ENCODE measurements at places on chromosomes 1 and 21.

DNA sequence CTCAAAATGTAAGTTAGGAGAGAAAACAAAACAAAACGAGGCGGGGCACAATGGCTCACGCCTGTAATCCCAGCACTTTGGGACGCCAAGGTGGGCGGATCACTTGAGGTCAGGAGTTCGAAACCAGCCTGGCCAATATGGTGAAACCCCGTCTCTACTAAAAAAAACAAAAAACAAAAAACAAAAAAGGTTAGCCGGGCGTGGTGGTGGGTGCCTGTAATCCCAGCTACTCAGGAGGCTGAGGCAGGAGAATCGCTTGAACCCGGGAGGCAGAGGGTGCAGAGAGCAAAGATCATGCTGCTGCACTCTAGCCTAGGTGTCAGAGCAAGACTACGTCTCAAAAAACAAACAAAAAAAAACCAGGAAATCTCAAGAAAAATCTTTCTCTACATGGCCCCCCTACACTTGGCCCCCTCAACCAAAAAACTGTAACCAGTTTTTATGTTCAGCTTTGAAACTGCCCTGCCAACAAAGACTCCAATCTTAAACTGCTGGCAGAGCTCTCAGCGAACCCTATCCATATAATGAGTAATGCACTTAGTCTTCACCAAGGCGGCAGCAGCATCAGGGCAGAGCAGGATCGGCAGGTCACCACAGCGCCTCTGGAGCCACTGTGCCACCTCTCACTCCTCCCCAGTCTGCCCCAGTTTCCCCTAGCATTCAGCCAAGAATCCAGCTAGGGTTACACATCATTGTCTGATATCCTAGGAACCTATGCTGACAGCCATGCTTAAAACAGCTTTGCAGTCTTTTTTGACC lies 71.7 kb downstream of the JAK1 start:
- peaks cover 82% of the 10 kb centered on the region for H3K4me1 ChIP-seq
- no peak for DNase-seq
- H3K27me3 ChIP-seq: no peaks in the 10 kb centered on the region
- no peak overlapping the region for H3K4me3 ChIP-seq
- no peak overlapping the region for H3K27ac ChIP-seq

DNA sequence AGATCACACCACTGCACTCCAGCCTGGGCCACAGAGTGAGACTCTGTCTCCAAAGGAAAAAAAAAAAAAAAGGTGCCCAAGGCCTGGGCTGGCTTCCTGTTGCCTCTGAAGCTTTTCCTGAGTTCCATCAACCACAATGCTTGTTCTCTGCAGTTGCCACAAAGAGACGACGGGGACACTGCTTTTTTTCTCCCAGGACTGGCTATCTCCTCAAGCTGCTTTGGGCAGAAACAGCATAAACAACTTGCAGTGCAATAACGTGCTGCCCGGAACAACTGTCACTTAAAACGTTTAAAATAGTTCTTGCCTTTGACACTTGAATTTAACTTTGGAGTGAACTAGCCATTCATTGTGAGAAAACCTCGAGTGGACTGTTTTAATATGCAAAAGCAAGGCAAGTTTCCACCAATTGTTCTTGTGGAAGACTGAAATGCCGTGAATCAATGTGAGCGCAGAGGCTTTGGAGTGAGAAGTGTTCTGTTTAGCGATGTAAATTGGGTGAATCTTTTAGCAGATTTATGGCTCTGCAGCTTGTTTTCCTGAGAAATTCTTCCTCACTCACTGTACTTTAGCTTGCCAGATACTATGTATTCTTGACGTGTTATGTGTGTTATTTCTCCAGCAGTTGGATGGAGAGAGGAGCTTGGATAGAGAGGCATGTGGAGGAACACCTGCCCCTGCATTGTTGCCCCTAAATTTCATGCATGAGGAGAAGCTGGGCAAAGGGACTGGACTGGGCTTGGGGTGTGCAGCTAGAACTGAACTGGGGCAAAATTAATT lies 188.1 kb upstream of the KIAA0040 start:
- H3K36me3 ChIP-seq: no peaks in the 10 kb centered on the region
- H3K4me3 ChIP-seq: no peak overlapping the region
- no peaks in the 10 kb centered on the region for H3K4me1 ChIP-seq
- peaks cover 5% of the 10 kb centered on the region for H3K27me3 ChIP-seq
- no peak for DNase-seq

GRCh38 chr1:237875291-237875690 lies 15.4 kb downstream of the ZP4 start:
- peaks cover 4% of the 10 kb centered on the region for H3K4me1 ChIP-seq
- H3K36me3 ChIP-seq: no peaks in the 10 kb centered on the region
- H3K27ac ChIP-seq: no peak overlapping the region
- H3K4me3 ChIP-seq: no peak overlapping the region
- H3K27me3 ChIP-seq: no peaks in the 10 kb centered on the region
- no peak for DNase-seq

- no peak overlapping the region for H3K27ac ChIP-seq
- no peaks in the 10 kb centered on the region for H3K36me3 ChIP-seq
- peaks cover 28% of the 10 kb centered on the region for H3K4me1 ChIP-seq
- no peaks in the 10 kb centered on the region for H3K27me3 ChIP-seq
- no peak for DNase-seq
Observed at GRCh38 chr1:243471026-243471685, 215.3 kb downstream of the SDCCAG8 start.

GRCh38 chr1:1245817-1246576 lies 525 bp downstream of the C1QTNF12 start:
- H3K4me1 ChIP-seq: peaks cover 26% of the 10 kb centered on the region
- H3K27ac ChIP-seq: no peak overlapping the region

DNA sequence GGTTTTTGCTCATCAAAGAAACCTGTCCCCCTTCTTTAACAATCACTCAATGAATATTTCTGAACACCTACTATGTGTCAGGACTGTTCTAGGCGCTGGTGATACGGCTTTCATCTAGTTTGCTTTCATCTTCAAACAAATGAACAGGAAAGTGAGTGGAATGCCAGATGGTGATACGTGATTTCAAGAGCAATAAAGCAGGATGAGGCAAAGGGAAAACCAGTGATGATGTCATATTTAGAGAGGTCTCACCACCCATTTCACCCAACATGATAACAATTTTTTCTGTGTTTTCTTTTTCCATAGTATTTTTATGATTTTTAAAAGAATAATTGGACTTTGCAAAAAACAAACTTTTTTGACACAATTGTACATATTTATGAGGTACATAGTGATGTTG lies 11.3 kb upstream of the SLC6A17 start:
- no peak overlapping the region for H3K27ac ChIP-seq
- peaks cover 69% of the 10 kb centered on the region for H3K27me3 ChIP-seq
- DNase-seq: no peak
- H3K4me1 ChIP-seq: no peaks in the 10 kb centered on the region
- no peaks in the 10 kb centered on the region for H3K36me3 ChIP-seq
- H3K4me3 ChIP-seq: no peak overlapping the region

DNA sequence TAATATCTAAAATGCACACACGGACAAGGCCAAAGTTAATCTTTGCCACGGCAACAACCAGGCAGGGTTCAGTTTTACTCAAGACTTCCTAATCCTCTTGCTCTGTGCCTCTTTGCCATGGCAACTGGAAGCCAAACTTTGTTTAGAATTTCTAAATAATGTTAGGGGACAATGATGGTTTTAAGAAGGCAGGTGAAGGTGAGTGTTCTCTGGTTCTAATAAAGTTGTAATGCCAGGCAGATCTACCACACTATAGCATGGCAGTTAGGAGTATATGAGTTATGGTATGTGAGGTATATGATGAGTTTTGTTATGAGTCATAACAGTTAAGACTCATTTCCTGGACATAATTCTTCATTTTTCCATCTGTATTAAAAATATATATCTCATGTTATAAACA lies 2.7 kb downstream of the PTPRC start:
- H3K36me3 ChIP-seq: no peaks in the 10 kb centered on the region
- no peak for DNase-seq
- H3K4me1 ChIP-seq: no peaks in the 10 kb centered on the region
- H3K27me3 ChIP-seq: no peaks in the 10 kb centered on the region
- no peak overlapping the region for H3K27ac ChIP-seq

- no peaks in the 10 kb centered on the region for H3K36me3 ChIP-seq
- no peak overlapping the region for H3K4me3 ChIP-seq
- DNase-seq: no peak
- peaks cover 3% of the 10 kb centered on the region for H3K4me1 ChIP-seq
- H3K27ac ChIP-seq: no peak overlapping the region
Observed at GRCh38 chr1:236455243-236455642, 61.2 kb downstream of the EDARADD start.

DNA sequence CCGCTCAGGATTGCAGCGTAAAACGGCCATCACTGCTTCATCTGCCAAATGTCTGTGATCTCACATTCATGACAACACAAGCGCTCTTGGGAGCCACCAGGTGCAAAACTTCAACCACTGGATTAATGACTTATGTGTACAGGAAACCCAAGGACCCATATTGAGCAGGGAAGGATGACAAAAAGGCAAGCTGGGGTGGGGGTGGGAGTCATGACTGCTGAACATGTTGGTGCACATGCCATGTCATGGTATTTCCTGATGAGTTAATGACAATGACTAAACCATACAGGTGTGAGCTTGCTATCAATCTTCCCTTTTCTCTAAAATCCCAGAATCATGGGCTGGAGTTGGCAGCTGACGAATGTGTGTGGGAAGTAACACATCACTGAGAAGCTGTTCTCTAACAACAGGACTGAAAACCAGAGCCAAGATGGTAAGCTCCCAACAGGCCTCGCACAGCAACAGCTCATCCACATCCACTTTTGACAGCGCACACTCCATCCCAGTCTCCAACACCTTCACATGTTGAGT lies 3.1 kb upstream of the SH2D5 start:
- peaks cover 17% of the 10 kb centered on the region for H3K27me3 ChIP-seq
- peaks cover 36% of the 10 kb centered on the region for H3K36me3 ChIP-seq
- no peak overlapping the region for H3K27ac ChIP-seq
- DNase-seq: no peak
- no peak overlapping the region for H3K4me3 ChIP-seq

DNA sequence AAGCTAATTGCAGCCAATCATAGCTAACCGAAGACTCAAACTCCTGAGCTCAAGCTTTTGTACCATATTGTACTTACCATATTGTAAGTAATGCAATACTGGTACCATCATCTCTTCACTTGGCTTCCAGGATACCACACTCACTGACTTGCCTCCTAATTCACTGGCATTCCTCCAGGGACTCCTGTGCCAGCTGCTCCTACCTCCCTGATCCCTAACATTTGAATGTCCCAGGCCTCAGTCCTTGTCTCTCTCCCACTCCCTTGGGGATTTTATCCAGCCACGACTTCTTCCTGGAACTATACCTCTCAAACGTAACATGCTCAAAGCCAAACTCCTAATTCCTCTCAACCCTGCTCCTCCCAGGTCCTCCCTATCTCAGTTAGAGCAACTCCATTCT lies 33.8 kb downstream of the USP48 start:
- no peaks in the 10 kb centered on the region for H3K27me3 ChIP-seq
- no peak for DNase-seq
- no peak overlapping the region for H3K4me3 ChIP-seq
- no peak overlapping the region for H3K27ac ChIP-seq
- peaks cover 60% of the 10 kb centered on the region for H3K36me3 ChIP-seq
- H3K4me1 ChIP-seq: no peaks in the 10 kb centered on the region

- no peak overlapping the region for H3K27ac ChIP-seq
- peaks cover 38% of the 10 kb centered on the region for H3K36me3 ChIP-seq
- H3K4me3 ChIP-seq: no peak overlapping the region
- no peaks in the 10 kb centered on the region for H3K27me3 ChIP-seq
- peaks cover 2% of the 10 kb centered on the region for H3K4me1 ChIP-seq
Observed at GRCh38 chr1:68157416-68157815, 74.9 kb downstream of the WLS start.

DNA sequence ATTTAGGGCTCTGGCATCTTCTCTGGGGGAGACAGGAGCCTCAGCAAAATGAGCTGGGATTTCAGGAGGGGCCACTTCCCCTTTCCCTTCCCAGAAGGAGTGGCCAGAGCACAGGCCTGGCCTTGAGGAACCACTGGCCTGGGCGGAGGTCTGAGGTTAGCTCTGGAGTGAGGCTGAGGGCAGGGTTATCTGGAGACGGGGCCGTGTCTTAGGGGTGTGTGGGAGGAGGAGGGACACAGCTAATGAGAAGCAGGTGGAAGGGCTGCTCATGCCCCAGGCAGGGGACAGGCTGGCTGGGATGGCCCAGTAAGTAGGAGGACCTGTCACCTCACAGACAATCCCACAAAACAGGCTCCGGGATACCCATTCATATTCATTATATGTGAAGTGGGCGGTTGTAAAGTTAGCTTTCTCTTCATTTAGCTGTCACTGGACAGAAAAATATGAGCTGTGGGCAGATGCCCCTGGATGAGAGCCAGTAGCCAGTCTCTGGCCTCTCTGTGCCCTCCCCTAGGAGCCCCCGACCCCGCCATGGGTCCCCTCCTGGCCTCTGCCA lies 12.4 kb downstream of the ALX3 start:
- peaks cover 49% of the 10 kb centered on the region for H3K36me3 ChIP-seq
- DNase-seq: no peak
- no peak overlapping the region for H3K27ac ChIP-seq
- no peak overlapping the region for H3K4me3 ChIP-seq

DNA sequence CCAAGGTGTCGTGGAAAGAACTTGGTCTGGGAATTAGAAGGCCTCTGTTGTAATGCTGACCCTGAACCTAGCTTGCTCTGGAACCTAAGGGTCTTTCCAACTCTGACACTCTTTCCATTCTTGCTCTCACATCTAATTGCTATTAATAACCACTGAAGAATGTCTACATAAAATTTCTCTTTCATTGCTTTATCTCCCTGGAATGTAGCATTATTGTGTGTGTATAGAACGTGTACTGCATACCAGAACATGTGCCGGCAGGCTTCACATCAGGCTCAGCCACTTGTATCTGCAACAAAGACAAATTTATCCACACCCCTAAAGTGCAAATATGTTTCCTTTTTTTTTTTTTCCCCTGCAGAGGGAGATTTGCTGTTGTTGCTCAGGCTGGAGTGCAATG lies 13.9 kb upstream of the LAX1 start:
- no peaks in the 10 kb centered on the region for H3K27me3 ChIP-seq
- no peak overlapping the region for H3K4me3 ChIP-seq
- peak overlapping the region; percentile 44 for H3K27ac ChIP-seq
- no peaks in the 10 kb centered on the region for H3K36me3 ChIP-seq
- peaks cover 20% of the 10 kb centered on the region for H3K4me1 ChIP-seq

GRCh38 chr1:188782220-188782841 lies 1695.3 kb downstream of the BRINP3 start:
- no peaks in the 10 kb centered on the region for H3K36me3 ChIP-seq
- DNase-seq: no peak

Measured in suprapubic skin (tissue), 4 donors.